SJSA1 (cell line): ENCODE measurements at places on chromosomes 2 and 18.
A peak's percentile ranks its signal among the peaks of the same experiment; 100 is the strongest.

GRCh38 chr2:240966457-240966905, 31.9 kb upstream of the SNED1 start:
- no peak for DNase-seq

GRCh38 chr18:56458770-56459712, 179.4 kb downstream of the TXNL1 start:
- no peak for DNase-seq

- DNase-seq, result no peak
These were observed 89.5 kb downstream of the RTP5 start for GRCh38 chr2:241958818-241959545.

DNA sequence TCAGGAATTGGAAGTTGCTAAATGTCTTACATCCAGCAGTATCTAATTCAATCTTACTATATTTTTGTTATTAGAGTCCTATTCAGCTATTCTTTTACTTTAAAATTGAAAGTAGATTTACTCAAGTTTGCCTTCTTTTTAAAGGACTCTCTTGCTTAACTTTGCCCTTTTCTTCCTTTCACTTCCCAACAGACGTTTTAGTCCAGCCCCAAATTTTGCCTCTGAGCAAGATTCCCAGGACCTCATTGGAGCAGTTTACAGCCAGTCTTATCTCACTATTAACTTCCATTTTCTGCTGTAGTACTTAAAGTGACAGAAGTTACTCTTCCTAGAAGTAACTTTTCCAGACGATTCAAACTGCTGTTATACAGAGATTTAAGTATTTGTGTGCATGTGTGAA, 1.7 kb upstream of the PRKD3 start:
- peak; percentile 59 for DNase-seq

GRCh38 chr18:13611601-13612195, 114.7 kb downstream of the FAM210A start:
- peak; percentile 33 for DNase-seq

DNA sequence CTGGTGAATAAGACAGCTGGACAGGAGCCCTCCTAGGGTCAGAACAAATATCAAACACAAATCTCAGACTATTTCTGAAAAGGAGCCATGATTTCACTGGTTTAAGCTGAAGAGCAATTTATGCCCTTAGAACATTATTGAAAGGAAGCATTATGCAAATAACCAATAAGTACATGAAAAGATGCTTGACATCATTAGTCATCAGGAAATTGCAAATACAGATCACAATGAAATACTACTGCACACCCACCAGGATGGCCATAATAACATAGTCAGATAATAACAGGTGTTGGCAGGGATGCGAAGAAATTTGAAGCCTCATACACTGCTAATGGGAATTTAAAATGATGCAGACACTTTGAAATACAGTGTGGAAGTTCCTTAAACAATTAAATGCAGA, 176.4 kb upstream of the RAB6C start:
- no peak for DNase-seq

DNA sequence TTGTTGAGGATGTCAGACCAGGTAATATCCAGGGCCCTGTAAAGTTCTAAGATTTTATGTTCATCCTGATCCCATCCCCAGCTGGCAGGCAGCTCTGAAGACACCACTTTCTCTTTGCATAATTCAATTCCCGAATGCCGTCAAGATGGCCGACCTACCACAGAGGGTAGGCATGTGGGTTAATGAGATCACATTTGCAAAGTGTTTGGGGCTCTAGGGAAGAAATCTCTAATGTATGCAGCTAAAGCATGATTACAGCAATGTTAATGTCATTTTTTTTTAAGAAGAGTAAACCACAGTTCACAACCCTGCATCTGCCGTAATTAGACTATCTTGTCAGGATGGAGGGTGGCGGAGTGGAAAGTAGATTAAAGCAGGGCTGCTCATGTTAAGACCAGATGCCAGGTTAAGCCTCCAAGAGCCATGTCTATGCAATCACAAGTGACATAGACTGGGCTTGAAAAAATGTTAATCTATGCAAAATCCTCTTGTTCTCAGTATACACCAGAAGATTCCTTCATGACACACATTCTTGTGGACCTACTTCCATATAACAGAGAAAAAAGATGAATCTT, 131.4 kb downstream of the ALK start:
- DNase-seq, result no peak

DNA sequence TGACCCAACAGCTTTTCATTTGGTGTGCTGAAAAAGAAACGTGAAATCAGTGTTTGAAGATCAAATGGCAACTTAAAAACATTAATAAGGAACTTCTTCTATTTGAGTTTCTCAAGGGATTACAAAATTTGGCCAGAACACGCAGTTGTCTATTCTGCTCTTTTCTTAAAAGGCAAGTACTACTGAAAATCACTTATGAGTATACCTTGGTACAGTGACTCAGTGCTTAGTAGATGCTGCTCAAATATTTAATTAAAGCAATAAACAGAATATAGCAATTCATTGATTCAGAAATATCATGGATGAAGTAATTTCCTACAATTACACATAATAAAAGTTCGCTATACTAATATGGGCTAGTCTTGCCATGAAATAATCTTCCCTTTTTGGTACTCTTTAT, 38.2 kb upstream of the MCM6 start:
- DNase-seq, result no peak

GRCh38 chr18:45467293-45467692, 148.0 kb upstream of the SLC14A2 start:
- no peak for DNase-seq

- peak; percentile 74 for DNase-seq
These were observed 102.4 kb downstream of the CABLES1 start for GRCh38 chr18:23237524-23238151.

- no peak for DNase-seq
These were observed 166.6 kb downstream of the TNS1 start for GRCh38 chr2:217835931-217836891.

DNA sequence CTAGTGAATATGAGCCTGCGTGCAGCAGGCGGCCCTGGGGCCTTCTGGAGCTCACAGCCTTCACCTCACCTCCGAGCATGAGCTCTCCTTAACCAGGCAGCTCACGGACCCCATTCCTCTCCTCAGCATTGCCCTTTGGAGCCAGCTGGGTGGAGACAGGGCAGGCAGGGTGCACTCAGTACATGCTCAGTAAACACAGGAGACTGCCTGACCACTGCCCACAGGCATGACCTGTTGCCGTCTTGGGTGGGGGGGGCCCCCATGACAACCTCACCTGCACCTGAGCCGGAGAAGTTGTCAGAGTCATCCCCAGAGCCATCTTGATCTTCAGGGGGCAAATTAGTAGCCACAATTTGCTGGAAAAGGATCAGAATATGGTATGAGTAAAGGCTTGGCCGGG, 19.9 kb downstream of the SDC1 start:
- DNase-seq, result no peak

DNA sequence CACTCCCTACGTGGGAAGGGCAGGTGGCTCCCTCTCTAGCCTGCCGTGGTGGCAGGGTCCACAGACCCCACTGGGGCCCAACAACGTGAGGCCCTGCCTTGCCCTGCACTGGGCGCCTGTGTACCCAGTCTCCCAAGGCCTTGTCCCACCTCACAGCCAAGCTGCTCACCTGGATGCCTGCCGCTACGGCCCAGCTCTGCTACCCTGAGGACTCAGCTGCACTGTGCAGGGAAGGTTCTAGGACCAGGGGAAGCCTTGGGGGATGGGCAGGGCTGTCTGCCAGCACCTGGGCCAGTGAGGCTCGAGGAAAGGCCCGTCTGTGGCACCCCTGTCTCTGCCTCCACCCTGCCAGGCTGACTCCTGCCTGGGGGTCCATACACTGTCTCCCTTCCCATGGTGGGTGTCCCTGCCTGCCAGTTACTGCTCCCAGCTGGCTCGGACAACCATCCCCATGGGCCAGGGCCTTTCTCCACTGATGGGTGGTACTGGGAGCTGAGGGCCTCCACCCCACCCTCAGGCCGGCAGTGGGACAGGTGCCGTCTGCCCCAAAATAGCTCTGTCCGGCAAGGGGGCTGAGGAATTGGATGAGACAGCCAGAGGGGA, 33.2 kb downstream of the HS6ST1 start:
- DNase-seq, result no peak

DNA sequence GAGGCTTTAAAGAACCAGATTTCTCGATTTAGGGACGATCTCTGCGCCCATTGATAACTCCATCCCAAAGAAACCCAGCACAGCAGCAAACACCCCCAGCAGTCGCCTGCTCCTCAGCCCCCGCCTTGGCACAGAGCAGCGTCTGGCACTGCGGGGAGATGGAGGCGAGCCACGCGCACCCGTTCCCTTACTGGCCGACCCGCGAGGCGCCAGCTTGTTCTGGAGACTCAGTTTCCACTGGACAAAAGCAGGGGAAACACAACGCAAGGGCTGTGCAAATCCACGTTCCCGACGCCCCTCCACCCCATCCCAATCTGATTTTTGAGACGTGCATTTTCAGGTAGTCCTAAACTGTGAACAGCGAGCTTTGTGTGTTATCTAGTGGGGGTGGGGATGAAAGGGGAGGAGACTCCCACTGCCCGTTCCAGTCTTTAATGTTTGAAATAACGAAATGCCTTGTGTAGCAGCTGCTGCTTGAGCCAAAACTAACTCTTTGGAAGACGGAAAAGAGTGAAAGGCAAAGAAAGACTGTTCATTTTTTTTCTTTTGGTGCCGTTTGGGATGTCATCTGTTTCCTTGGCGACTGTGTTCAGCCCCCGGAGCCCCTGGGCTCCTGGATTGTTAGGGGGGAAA, 143.2 kb downstream of the MEIS1 start:
- no peak for DNase-seq

DNA sequence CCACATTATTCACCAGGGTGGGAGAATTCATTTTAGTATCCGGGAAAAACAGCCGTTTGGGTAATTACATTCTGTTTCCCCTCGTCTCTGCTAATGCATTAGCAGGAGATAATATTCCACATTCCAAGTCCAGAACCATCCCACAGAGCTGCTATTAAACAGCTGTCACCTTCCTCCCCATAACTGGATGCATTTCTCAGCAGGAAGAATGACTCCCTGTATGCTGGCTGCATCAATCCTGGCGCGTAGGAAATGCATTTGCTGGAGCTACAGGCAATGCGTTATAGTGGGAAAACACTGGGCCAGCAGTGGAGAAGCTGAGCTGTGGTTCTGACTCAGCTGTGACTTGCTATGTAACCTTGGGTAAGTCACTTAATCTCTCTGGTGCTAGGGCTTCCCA, 246.0 kb downstream of the CLIP4 start:
- no peak for DNase-seq

DNA sequence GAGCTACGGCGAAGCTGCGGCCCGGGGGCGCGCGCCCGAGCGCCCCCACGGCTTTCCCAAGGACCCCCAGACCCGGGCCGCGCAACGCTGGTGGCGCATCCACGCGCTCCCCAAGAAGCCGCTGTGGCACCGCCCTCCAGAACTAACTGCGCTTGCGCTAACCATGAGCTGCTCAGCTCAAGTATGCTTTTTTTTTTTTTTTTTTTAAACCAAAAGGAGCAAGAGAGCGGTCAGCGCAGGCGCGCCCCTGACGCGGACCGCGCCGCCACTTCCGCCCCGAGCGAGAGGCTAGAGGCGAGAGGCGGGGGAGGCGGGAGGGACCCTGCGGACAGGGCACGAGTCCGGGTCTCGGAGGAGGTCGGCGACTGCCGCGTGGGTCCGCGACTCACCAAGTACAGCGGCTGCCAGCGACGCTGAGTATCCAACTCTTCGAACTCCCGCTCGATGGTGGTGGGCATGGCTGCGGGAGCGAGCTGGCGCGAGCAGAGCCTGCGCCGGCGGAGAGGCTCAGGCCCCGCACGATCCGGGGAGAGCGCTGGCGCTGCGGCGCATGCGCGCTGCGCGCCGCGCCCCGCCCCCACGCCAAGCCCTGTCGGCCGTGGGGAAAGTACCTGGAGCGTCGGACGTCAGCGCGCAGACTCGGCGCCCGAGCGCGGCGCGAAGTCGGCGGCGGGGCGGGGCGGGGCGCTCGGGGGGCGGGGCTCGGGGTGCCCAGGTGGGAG, at the start of gene PTPN2:
TSS of gene PTPN2 (minus strand) at position 554 of the 722 bp plus-strand sequence. CDS start at position 458, 96 bp downstream.
- peak; percentile 94 for DNase-seq

DNA sequence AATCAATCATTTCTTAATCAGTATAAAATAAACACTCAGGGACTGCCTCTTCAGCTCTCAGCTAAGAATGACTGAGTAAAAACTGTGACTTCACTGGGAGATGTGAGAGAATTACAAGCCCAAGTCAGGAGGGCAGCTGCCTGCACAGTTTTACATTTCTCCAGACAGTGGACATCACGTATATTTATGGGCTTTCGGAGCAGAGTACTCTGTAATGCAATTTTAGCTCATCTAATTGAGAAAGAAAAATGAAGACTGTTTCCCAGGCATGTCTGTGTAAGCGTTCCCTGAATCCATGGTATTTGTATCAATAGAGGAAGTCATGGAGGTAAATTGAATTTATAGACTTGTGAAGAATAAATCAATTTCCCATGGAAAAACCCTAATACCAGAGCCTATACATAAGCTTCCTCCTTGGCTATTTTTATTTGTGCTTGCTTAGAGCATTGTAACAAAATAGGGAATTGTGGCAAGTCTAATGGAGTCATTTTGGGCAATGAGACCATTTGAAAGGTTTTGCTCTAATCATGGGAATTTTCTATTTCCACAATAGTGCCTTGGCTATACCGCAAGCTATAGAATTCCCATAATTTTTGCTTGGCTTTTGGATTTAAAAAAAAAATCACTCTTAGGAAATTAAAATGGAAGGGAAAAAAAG, 87.2 kb downstream of the SLC5A7 start:
- no peak for DNase-seq

GRCh38 chr2:104938231-104938941, 84.5 kb downstream of the POU3F3 start:
- DNase-seq, result no peak

- no peak for DNase-seq
These were observed 72.6 kb upstream of the STPG4 start for GRCh38 chr2:47227532-47228279.

DNA sequence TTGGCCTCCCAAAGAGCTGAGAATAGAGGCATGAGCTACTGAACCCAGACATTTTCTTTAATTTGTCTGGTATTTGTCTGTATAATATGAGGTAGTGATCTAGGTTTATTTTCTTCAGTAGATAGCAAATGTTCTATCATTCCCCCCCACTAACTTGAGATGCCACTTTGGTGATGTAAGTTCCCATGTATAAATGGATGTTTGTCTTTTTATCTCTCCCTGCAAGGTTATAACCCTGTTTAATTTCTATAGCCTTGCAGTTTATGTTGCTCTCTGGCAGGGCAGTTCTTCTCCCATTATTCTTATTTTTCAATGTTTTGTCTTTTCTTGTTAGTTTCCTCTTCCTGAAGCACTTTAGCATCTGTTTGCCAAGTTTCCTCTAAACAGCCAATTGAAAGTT, 39.1 kb upstream of the MAP4K4 start:
- no peak for DNase-seq

- DNase-seq, result peak; percentile 24
These were observed 19.2 kb downstream of the DAW1 start for GRCh38 chr2:227890495-227891079.

- DNase-seq, result no peak
These were observed 32.3 kb downstream of the PTPN2 start for GRCh38 chr18:12851716-12852115.
